Kidney tubule cell (primary cell): ENCODE measurements at places on chromosomes 1 and 21.

- DNase-seq, result peak; percentile 24
Observed at GRCh38 chr1:54200519-54200997, 591 bp downstream of the MRPL37 start.

DNA sequence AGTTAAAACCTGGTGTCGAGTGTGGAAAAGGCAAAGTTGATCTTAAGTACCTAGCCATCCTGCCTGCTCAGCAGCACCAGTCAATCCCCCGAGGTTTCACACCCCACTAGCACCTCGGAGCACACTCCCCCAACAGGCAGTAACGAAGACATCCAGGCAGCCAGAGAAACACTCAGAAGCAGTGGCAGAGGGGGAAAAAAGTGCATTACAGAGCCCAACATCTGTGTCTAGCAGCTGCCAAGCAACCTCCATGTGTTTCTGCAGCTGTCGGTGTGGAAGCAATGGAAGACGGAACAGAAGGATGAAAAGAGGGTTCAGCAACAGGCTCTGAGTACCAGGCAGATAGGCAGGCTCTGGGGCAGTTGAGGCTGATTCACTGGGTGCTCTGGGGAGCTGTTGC, 73.4 kb upstream of the PROX1 start:
- DNase-seq, result no peak

- no peak for DNase-seq
Observed at GRCh38 chr21:42676808-42677207, 23.4 kb downstream of the PDE9A start.

GRCh38 chr21:29208682-29209059, 78.2 kb downstream of the MAP3K7CL start:
- DNase-seq, result peak; percentile 34

- no peak for DNase-seq
Observed at GRCh38 chr1:40892354-40892753, 30.2 kb upstream of the CITED4 start.

DNA sequence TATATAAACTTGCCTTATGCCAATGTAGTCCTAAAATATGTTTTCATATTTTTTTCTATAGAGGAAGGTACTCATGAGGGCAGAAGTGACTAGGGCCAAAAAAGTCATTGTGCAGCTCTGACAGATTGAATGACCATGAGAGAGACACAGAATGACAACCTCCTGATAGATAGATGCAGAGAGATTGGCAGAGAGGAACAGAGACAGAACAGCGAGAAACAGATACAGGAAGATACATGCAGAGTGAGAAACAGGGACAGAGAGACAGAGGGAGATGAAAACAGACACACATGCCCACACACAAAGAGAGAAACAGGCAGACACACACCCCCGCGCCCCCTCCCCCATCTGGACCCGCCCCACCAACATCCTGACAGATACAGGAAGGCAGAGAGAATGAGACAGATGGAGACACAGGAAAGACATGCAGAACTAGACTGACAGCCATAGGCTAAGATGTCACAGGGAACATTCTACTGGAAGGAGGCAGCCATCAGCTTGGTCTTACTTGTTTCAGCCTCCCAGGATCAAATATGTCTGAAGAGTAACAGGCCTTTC, 211.1 kb downstream of the ST6GALNAC3 start:
- DNase-seq, result no peak

DNA sequence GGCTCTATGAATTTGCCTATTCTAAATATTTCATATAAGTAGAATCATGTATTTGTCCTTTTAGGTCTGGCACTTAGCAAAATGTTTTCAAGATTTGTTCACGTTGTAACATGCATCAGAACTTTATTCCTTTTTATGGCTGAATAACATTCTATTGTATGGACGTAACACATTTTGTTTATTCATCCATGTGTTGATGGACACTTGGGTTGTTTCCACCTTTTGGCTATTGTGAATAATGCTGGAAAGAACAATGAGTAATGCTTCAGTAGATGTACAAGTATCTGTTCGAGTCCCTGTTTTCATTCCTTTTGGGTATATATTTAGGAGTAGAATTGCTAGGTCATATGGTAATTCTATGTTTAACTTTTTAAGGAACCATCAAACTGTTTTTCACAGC, 24.7 kb downstream of the SLC35A3 start:
- no peak for DNase-seq

DNA sequence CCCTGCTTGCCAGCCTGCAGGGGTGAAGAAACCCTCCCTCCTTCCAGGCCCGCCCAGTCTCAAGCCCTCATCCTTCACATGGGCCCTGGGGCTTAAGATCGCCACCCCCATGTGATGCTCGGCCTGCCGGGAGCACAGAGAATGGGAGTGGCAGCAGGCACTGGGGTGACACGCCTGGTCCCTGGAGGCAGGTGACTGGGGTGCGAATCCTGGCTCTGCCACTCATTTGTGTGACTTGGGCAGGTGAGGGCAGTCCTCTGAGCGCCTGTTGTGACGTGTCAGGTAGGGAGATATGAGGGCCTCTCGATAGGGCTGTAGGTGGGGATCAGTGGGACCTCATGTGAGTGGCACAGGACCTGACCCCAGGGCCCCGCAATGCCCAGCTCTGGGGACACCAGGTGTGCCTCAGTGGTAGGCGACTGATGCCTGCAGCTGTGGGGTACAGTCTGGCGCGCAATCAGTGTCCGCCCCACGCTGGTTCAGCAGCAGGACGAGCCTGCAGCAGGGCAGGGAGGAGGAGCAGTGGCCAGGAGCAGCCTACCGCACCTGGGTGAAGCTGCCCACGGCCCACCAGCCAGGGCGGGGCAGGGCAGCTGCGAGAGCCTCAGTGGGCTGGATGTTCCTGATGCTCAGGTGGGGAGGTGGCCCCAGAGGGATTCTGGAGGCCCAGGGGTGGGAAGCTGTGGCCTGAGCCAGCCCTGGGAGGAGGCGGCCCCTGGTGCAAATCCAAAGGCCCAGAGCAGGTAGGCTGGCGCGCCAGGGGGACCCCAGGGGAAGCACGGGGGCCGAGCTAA, 6.2 kb downstream of the SH2D5 start:
- DNase-seq, result no peak

GRCh38 chr1:64962441-64962840, 3.9 kb downstream of the JAK1 start:
- peak; percentile 77 for DNase-seq

DNA sequence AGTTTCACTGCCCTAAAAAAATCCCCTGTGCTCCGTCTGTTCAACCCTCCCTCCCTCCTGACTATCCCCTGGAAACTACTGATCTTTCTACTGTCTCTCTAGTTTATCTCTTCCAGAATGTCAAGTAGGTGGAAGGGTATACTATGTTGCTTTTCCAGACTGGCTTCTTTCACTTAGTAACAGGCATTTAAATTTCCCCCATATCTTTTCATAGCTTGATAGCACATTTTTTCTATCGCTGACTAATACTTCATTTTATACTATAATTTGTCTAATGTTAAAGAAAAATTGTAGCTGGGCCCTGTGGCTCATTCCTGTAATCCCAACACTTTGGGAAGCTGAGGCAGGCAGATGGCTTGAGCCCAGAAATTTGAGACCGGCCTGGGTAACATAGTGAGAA, 142.8 kb downstream of the DSCAM start:
- no peak for DNase-seq

DNA sequence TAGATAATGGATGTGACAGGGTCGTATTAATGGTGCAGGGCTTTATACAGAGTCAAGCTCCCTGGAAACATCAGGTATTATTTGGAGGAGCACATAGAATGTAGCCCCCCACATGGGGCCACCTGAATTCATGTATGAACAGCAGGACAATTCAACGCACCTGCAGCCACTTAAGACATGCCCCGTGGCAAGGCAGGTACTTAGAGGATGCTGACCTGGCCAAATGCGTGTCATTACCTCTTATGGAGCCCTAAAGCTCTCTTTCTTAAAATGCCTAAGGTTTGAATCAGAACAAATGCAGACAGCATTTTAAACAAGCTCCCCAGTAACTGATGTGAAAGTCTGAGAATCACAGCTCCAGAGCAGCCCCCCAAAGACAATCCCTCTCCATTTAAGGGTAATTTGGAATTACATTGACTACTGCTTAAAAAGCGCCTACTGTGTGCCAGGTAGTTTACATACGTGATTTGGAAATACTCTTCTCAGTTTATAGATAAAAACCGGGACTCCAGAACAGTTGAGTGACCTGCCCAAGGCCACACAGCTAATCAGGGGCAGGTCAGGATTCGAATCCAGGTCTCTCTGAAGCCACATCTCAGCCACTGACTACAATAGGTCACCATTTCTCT, 71.0 kb upstream of the KLHDC7A start:
- DNase-seq, result no peak

- no peak for DNase-seq
Observed at GRCh38 chr1:198788561-198789064, 149.8 kb downstream of the PTPRC start.

DNA sequence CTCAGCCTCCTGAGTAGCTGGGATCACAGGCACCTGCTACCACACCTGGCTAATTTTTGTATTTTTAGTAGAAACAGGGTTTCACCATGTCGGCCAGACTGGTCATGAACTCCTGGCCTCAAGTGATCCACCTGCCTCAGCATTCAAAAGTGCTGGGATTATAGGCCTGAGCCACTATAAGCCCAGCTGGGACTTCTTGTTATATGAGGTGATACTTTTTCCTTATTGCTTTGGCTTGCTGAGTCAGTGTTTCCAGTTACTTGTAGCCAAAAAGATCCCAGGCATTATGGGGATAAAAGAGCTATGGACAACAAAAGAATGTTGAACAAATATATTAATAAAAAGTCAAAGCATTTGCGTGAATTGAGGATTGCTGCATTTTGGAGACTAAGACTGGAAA, 69.9 kb upstream of the LPGAT1 start:
- DNase-seq, result no peak

GRCh38 chr1:18948048-18948912, 8.2 kb downstream of the IFFO2 start:
- peak; percentile 80 for DNase-seq

GRCh38 chr1:111063595-111063994, 76.3 kb downstream of the DRAM2 start:
- no peak for DNase-seq

DNA sequence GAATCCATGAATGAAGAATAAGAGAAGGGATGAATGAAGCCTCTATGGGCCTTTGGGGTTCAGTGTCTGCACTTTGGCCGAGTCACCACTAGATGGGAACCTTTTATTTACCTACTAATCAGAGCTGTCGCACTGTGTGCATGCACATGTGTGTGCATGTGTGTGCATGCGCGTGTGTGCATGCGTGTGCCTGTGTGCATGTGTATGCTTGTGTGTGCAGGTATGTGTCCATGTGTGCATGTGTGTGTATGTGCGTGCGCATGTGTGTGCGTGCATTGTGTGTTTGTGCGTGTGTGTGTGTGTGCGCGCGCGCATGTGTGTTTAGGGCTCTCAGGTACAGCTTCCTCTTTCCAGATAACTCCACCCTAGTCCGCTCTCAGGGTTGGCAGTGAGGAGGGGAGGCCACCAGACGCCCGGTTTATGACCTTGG, 20.4 kb upstream of the UBXN10 start:
- no peak for DNase-seq

GRCh38 chr1:174166530-174167264, 7.4 kb downstream of the RABGAP1L start:
- DNase-seq, result no peak

GRCh38 chr21:22575165-22575584, 1577.0 kb downstream of the NCAM2 start:
- DNase-seq, result no peak

GRCh38 chr1:164983023-164983650, 373.4 kb downstream of the LMX1A start:
- no peak for DNase-seq

DNA sequence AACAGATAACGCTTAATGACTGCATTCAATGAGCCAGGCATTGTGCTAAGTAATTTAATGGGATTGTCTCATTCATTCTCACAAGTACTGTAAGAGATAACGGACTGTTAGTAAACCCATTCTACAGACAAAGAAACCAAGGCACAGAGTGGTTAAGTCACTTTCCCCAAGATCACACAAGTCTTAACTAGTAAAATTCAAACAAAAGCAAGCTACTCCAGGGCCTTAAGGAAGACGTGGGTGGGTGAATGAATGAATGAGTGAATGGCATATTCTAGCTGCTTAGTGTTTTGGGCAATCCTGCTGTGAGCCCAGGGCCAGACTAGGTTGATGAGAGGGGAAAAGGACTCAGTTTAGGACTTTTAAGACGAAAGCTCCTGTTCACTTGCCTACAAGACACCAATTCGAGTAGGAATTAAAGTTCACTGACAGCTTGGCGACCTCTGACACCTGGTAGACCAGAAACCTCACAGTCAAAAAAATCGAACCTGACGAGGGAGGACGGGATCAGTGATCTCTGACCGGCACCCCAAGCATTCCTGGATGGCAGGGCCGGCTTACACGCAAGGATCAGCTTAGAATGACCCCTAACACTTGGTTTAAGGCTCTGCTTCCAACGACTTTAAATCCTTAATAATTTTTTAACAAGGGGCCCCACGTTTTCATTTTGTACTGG, 557 bp downstream of the EMC1 start:
- DNase-seq, result peak; percentile 11

GRCh38 chr1:37056325-37056724, 22.0 kb upstream of the GRIK3 start:
- no peak for DNase-seq

DNA sequence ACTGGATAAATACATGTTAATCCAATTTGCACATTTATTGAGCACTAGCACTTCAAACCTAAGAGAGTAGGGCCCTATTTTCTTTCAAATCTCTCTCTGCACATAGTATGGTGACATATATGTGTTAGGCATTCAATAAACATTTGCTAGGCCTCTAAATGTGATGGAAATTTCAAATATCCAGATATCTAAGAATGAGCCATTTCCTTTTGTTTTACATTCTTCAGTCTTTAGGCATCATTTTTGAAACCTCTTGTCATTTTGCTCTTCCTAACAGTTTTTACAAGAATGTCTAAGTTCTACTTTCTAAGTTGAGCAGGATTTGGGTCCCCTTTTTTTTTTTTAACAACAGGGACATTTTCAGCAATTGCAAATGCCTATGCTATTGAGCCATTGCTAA, 395.7 kb upstream of the ST6GALNAC5 start:
- no peak for DNase-seq

GRCh38 chr1:59516881-59517280, 220.0 kb downstream of the FGGY start:
- DNase-seq, result no peak

DNA sequence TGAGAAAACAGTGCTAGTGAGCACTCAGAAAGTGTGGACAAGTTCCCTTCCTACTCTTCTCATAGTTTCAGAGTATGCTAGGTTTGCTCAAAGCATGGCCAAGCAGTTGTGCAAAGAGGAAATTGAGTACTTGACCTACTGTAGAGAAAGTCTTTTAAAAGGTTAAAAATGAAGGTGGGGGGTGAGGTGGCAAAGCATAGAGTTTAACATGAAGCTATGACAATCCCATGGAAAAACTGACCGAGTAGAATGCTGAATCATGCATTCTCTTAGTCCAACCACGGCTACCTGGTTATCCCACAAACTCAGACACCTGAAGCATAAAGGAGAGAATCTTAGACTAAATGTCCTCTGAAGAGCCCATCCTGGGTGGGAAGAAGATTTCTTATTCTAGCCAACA, 79.9 kb downstream of the PTPN14 start:
- peak; percentile 55 for DNase-seq
